Uterus (tissue), 4 donors: ENCODE measurements at places on chromosomes 1 and 21. TPM values are rescaled to one million over a fixed set of nuclear protein-coding genes. Genes with fewer than 3 reads are reported as not detected.

DNA sequence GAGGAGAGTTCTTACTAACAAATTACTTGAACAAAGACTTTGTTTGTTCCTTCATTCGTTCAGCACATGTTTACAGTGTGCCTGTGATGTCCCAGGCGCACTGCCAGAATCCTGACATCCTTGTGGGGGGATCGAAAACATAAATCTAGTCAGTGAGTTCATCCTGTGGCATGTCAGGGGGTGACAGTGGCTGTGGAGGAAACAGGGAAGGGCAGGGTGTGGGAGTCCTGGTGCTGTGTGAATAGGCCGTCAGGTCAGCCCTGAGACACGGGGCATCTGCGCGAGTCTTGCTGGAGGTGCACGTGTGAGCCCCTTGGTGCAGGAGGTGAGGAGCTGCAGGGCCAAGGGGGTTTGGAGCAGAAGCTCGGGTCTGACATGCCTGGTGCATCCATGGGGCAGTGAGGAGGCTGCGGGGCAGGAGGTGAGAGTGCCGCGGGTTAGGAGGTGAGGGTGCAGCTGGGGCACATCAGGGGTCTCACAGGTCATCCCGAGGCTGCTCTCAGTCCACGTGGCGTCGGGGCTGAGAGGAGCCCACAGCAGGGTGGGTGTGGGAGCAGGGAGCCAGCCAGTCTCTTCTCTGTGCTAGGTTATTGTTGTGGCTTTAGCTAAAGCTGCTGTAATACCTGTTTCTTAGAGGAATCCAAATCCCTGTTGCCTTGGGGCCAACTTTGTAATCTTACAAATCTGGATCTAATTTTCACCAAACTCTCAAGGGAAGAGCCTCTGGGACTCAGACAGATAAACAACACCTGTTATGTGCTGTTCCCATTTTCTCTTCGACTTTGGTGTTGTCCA is 93.4 kb downstream of the PCBP3 start:
- peak; percentile 28 for DNase-seq

- no peak for DNase-seq
These were observed 566.7 kb downstream of the KIF26B start for GRCh38 chr1:245721488-245721887.

DNA sequence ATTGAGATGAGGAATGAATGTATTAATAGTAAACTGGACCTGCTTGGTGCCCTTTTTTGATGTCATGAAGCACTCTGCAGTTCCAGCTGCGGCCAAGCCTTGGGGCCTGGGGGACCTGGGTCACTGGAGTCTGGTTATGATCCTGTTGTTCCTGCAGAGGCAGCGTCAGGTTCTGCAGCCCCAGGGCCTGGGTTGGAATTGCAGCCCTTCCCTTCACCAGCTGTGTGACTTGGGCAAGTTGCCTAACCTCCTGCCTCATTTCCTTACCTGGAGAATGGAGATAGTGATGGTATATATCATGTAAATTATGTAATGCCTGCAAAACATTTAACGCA is 9.1 kb upstream of the ATP5PO start:
- DNase-seq: no peak

- DNase-seq: no peak
These were observed 593.3 kb upstream of the NCAM2 start for GRCh38 chr21:20404915-20405314.

GRCh38 chr1:19910650-19911049 is 12.8 kb downstream of the PLA2G2E start:
- DNase-seq: no peak

DNA sequence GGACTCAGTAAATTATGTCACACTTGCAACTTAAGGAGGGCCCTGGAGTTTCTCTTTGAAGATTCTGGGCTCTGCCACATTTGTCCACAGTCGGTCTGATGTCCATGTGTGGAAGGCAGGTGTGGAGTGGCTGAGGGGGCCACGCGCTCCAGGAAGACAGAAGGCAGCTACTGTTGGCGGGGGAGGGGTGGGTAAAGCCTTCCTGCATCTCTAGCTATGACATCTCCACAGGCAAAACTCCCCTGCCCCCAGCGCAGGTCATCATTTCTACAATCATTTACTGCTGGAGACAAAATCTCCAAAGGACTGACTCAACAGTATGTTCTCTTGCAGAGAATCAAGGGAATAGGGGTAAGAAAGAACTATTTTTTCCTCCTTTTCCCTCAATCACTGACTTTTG is 11.4 kb upstream of the TSPEAR start:
- DNase-seq: no peak

- no peak for DNase-seq
These were observed 213.0 kb downstream of the CRB1 start for GRCh38 chr1:197481101-197481500.

GRCh38 chr21:38211321-38211720 is 45.5 kb upstream of the KCNJ15 start:
- no peak for DNase-seq

DNA sequence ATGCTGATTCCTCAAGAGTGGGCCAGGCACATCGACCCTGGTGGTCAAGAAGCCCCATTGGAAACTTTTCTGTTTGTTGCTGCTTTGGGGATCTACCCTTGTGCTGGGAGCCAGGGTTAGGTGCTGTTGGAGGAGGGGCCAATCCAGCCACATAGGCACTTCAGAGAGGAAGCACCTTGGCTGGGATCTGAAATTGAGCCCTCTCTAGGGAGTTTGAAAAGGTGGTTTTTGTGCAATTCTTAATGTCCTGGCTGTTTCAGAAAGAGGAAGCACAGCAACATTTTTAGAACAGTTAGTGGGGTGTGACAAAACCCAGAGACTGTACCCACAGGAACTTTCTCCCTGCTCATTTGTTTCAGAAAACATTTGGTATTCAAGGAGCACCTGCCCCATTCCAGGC is 17.2 kb upstream of the BEND5 start:
- no peak for DNase-seq

DNA sequence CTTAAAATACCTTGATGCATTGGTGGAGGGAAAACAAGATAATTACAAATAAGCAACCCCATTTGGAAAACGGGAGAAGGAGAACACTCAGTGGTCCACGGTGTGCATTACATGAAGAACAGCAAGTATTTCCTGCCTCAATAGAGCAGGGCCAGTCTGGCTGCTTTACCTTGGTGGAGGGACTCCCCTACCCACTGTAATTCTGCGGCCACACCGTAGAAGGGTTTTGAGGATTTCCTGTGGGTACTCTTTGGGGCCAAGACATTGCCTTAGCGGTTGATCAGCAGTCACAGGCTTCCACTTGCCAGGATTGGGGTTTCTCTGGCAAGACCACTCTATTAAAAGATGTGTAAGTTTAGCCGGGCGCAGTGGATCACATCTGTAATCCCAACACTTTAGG is 16.3 kb upstream of the TMEM54 start:
- DNase-seq: no peak

GRCh38 chr1:246526380-246526779 is 19.3 kb upstream of the SMYD3 start:
- DNase-seq: no peak

The HMCN1 gene
- 0.59 TPM for total RNA-seq

The LCE2C gene
- total RNA-seq: not detected

The SEC22B gene
- total RNA-seq: 17.2 TPM

The HORMAD1 gene
- total RNA-seq: 0.62 TPM

The COL11A1 gene
- total RNA-seq: not detected

The PBX1 gene
- total RNA-seq: 122 TPM
